ENCODE measurements at places on chromosomes 12 and 14. TPM values are rescaled to one million over a fixed set of nuclear protein-coding genes. Genes with fewer than 3 reads are reported as not detected.

The EPYC gene
- total RNA-seq, result not detected

The PTCSC3 gene
- not detected for total RNA-seq

The CISTR gene
- total RNA-seq, result not detected

The HOXC11 gene
- total RNA-seq, result not detected

The SLC6A15 gene
- total RNA-seq, result 0.08 TPM

The CBLN3 gene
- total RNA-seq, result 1.6 TPM

The PGF gene
- 29.3 TPM for total RNA-seq

The PYGL gene
- 98.6 TPM for total RNA-seq
